ENCODE measurements at places on chromosomes 4 and X.

- DNase-seq = no peak
Observed at GRCh38 chr4:110201502-110201901, 3.1 kb upstream of the ELOVL6 start.

DNA sequence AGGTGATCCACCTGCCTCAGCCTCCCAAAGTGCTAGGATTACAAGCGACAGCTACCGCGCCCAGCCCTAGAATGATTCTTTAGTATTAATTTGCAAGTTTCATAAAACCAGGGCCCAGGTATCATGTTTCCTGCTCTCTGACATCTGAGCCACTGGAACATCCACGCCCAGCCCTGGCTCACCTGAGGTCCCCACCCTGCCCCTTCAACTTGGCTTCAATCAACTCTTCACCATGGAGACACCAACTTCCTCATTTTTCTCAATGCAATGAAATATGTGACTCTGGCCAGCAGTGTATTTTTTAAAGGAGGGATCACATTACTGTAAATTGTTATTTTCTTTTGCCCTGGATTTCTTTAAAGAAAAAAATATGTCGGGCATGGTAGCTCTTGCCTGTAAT lies 3.9 kb downstream of the PRSS12 start:
- no peak for DNase-seq

DNA sequence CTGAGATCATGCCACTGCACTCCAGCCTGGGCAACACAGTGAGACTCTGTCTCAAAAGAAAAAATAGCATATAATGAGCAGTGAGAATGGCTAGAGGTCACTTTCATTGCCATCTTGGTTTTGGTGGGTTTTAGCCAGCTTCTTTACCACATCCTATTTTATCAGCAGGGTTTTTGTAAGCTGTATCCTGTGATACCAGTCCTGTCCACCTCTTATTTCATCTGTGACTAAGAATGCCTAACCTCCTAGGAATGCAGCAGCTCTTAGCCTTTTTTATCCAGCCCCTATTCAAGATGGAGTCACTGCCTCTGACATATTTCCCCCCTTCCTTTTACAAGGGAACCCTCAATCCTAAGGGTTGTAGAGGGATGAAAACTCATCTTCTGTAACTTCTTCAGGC lies 26.1 kb upstream of the IGFBP7 start:
- DNase-seq = no peak

DNA sequence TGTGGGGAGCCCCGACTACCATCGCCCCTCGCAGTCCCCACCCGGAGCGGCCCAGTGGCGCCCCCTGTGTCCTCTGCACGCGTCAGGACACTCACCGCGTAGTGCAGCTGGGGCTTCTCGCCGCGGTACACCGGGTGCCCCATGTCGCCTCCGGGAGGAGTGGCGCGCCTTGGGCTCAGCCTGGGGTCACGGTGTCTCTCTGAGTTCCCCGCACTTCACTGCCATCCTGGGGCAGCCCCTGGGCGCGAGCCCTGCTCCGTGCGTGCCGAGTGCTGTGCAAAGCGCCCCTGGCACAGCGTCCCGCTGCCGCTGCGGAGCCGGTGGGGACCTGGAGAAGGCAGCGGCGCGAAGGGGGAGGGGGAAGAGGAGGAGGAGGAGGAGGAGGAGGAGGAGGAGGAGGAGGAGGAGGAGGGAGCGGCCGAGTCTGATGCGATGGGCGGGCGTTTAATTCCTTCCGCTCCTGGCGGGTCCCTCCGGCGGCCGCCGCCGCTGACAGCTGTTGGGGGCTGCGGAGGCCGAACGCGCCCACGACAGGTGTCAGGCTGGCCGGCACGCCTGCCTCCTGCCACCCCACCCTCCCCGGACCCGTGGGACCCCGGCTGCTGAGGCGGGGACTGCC lies 134.3 kb downstream of the AMELX start:
- no peak for DNase-seq

DNA sequence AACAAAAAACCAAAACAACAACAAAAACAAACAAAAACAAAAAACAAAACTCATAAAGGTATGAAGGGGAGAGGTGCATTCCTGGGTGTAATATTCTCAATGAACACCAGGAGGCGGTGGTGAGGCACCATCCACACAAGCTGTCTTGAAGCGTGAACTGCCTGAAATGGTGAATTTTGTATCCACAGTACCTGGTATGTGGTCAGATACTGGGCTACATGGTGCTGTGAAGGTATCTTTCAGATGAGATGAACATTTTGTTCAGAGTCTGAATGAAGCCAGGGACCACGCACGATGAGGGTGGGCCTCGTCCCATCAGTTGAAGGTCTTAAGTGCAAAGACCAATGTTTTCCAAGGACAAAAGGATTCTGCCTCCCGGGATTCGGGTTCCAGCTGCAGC lies 58.5 kb downstream of the ASMT start:
- peak; percentile 10 for DNase-seq

DNA sequence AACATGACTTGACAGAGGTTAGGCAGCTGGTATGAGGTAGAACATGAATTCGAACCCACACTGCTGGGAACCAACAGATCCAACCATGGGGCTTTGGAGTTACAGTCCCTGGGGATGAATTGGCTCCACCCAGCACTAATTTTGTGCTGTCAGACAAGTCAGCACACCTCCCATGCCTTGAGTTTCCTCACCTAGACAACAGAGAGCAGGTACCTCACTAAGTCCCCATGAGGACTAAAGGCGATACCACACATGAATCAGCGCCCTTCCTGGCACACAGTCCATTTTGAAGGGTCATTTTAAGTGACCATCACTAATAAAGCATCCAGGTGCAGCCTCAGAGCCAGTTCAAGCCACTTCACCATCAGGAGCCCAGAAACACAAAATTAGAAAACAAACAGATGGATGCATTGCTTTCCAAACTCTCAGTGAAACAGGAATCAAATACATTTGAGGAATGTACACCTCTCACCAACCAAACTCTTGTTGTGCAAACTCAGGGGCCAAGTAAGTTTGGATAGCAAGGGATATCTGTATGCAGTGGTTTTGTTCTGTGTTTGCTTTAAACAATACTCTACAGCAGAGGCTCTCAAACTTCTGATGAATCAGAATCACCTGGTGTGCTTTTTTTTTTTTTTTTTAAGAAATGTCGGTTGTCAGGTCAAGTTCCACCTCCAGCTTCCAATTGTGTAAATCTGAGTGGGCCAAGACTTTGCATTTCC lies 10.1 kb downstream of the IDS start:
- DNase-seq = no peak

DNA sequence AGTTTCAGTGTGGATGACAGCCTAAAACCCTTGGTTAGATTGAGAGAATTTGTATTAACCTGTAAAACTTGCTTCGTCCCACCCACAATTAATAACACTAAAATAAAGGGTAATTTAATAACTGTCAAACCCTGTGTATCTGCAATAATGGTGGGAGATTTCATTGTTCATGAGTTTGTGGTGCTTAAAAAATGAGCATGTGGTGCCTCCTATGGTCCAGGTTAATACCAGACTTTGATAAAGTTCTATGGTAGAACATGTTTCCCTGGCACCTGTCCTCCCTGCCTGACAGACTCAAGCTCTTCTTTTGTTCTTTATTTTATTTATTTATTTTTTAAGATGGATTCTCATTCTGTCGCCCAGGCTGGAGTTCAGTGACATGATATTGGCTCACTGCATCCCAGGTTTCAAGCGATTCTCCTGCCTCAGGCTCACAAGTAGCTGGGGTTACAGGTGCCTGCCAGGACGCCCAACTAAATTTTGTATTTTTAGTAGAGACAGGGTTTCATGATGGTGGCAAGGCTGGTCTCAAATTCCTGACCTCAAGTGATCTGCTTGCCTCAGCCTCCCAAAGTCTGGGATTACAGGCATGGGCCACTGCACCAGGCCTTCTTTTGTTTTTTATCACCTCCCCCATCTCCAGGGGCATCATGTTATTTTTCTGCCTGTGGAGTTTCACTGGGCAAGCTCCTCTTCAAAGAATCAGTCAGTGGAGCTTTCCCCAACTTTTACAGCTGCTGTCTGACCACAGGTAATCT lies 289.2 kb downstream of the NR3C2 start:
- no peak for DNase-seq

GRCh38 chrX:141673946-141674345 lies 24.6 kb downstream of the SPANXD start:
- no peak for DNase-seq

- no peak for DNase-seq
Observed at GRCh38 chr4:150782311-150782710, 200.4 kb downstream of the MAB21L2 start.

- DNase-seq = no peak
Observed at GRCh38 chrX:37975421-37975820, 30.9 kb upstream of the SYTL5 start.

DNA sequence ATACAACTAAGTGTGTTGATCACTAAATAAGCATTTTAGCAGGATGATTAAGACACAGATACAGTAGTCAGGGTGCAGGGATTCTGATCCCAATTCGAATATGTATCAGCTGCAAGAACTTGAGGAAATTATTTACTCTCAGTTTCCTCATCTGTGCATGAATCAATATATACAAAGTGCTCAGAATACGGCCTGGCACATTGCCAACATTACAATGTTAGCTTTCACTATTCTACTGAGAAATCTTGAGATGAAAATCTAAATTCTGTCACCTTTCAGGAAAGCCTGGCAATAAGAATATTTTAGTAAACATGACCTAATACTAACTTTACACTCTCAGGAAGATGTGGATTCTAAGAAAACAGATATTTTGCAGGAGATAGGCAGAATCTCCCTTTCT lies 1001.6 kb upstream of the IGFBP7 start:
- no peak for DNase-seq

DNA sequence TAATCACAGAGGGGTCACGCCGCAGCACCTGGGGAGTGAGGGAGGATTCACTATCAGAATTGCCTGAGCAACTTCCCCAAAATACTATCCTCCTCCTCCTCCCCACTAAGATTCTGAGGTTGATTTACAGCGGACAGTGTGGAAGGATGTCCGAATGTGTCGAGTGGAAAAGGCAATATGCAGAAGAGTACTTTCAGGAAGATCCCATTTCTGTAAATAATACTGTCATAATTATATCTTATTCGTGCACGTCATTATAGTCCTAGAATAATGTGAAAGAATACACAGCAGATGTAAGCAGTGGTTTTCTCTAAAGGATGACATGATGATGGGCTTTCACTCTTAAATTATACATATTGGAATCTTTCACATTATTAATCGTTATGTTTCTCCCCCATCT lies 149.8 kb upstream of the NOCT start:
- no peak for DNase-seq

DNA sequence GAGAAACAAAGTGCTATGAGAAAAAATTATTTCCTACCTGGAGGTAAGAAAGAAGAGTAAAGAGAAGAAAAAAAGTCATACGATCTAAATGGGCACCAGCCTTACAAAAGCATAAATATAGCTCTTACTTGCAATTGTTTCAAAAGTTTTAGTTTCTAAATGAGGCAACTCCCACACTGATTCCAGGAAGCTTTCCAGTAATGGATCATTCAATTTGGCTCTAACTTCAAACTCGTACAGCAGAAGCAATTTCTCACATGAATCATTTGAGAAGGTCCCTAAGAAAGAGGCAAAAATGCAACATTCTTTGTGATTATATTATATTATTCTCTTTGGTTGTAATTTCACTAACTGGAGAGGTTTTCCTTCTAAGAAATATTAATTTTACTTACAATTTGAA lies 109.9 kb downstream of the DLG3 start:
- no peak for DNase-seq

Measured in T-helper 9 cell (primary cell).